ENCODE measurements at places on chromosomes 5 and 9.

DNA sequence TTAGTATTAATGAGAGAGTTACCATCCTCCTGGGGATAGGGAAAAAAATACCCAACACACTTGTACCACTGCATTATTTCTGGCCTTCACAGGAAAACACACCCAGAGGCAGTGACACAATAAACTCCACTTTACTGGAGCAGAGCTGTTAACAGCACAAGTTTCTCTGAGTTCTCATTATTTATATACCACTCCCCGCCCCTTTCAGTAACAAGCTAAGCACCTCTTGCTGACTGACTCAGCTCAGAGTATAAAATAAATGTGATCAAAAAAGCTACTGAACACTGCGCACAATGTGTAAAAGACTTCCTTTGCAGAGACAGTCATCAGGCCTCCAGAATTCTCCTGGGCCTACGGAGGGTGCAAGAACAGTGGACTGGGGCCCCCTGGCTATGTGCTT is 21.6 kb downstream of the KLF9 start:
- DNase-seq, result no peak

GRCh38 chr9:107819772-107820565 is 330.4 kb upstream of the KLF4 start:
- no peak for DNase-seq

DNA sequence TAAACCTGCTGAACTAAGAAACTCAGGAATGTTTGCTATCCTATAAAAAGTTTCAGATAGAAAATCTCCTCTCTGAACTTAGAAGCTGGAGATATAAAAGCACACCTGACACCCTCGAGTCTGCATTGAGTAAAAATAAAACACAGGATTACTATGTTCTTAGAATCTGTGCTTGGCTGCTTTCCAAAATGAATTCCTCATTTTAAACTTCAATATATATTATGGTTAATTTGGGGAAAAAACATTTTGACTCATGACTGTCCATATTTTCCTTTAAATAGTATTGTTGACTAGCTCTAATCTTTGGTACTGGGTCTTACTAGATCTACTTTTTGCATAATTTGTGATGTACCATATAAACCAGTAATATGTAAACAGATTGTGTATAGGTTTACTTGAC is 36.7 kb downstream of the FBXW2 start:
- no peak for DNase-seq

- DNase-seq, result no peak
These were observed 149.9 kb upstream of the ANKH start for GRCh38 chr5:15021266-15022046.

- DNase-seq, result no peak
These were observed 64.8 kb downstream of the PLAC8L1 start for GRCh38 chr5:146040527-146040926.

DNA sequence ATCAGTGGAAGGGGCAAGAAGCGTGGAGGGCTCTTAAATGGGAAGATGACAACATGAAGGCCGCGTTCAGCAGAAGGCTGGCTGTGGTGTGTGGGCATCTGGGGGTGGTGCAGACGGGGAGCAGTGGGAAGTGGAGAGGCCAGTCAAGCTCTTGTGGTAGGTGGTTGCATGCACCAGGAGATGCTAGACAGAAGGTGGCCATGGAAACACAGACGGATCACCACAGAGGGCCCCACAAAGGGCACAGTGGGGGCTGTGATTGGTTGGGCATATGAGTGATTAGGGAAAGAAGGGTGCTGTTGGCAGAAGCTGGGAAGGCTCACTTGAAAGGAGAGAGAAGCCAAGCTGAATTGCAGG is 14.7 kb downstream of the MTMR12 start:
- DNase-seq, result no peak

- no peak for DNase-seq
These were observed 39.4 kb downstream of the LURAP1L start for GRCh38 chr9:12813960-12814876.

- no peak for DNase-seq
These were observed 28.5 kb downstream of the GLRA1 start for GRCh38 chr5:151896031-151896691.

DNA sequence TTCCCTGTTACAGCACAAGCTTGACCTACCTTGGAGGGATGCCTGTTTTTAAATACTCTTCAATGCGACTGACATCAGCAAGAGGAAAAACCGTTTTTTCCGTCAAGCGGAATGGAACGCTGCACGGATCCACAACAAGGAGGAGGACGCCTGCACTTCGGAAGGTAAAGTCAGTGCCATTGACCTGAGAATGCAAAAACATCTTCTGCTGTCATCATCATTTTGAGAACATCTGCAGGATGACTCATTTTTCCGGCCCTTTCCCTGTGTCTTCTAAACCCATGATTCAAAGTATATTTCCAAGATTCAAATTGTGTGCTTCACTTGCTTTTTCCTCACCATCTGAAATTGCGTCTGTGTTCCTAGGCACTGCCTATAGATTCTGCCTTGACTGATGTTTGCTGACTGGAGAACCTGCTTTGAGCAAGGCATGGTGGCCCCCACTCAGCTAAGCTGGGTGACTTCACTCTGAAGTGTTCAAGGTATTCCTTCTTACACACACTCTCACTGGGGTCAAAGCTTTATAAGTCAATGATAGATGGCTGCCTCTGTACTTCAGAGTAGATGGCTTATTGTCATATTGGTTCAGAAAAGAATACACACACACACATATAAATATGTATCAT is 78.1 kb downstream of the CEMIP2 start:
- no peak for DNase-seq

GRCh38 chr5:151619812-151620460 is 28.8 kb upstream of the FAT2 start:
- DNase-seq, result no peak

DNA sequence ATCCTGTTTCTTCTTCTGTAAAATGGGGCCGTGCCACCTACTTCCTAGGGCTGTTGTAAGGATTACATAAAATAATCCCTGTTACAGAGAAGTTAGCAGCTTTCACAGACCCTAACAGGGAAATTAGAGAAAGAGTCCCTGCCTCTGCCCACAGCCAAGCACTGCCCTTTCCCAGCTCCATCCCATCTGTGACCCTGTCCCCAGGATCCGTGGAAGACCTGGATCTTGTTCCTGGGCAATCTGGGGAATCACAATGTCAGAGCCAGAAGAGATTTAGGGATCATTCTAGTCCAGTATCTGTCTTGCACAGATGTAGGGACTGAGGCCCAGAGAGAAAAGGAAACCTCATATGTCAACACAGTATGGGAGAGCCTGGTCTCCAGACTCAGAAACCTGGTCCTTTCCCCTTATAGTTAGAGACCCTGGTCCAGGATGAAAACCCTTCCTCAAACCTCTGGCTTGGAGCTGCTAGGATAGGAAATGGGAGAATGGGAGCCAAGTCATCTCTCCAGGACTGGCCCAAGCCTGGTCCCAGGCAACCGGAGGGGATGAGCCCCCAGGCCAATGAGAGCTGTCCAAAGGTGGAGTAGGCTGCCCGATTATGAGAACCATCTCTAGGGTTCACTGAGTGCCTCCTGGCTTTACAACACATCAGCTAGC is 12.5 kb downstream of the LHX6 start:
- no peak for DNase-seq

DNA sequence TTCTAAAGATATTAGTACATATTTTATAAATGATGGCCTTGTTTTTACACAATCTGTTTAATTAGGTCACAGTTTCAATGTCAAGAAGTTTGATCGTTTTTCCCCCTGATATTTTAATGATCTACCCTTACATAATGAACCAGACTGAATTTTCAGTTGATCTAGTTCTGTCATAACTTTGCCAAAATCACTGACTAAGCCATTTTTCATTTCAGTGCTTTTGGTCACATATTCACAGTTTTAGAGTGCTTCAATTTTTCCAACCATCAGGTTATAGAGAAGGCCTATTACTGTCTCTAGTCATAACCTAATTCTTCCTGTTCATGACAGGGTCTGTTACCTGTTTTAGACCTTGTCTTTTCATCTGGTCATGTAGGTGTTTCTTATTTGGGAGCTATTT is 577.9 kb upstream of the PTPRD start:
- DNase-seq, result no peak

GRCh38 chr5:133847886-133848285 is 120.5 kb downstream of the C5orf15 start:
- no peak for DNase-seq

DNA sequence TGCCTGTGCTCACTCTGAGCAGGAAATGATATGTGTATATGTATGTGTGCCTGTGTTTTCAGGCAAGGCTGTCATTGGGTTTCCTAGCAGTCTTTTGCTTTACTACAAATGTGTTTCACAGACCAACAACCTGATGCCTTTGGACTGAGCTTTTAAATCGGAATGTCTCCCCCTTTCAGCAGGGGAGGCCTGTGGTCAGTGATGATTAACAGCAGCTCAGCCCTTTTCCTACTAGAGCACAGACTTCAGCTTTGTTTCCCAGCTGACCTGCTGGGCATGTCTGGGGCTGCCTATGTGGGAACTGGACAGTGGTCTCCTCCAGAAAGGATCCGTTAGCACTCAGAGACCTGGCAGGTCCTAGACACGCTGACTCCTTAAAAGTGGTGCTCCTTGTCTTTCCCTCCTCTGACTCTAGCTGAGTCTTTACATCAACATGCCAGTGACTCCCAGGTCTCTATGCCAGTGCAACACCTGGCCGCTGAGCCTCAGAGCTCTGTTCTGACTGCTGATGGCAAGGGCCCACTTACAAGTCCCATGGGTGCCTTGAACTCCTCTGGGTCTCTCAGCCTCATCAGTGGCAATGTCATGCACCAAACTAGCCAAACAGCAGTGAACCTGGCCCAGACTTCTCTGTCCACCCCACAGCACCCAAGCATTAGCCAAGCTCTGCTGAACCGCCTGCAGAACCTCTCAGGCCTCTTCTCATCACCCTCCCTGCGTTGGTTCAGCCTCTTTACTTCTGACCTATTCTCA is 7.7 kb downstream of the MACROH2A1 start:
- DNase-seq, result no peak

GRCh38 chr5:131628990-131629389 is 6.0 kb downstream of the RAPGEF6 start:
- DNase-seq, result no peak

- DNase-seq, result peak; percentile 15
These were observed 56.8 kb downstream of the FGF10 start for GRCh38 chr5:44332285-44332971.

GRCh38 chr9:70260007-70260443 is 1.2 kb downstream of the SMC5 start:
- no peak for DNase-seq

DNA sequence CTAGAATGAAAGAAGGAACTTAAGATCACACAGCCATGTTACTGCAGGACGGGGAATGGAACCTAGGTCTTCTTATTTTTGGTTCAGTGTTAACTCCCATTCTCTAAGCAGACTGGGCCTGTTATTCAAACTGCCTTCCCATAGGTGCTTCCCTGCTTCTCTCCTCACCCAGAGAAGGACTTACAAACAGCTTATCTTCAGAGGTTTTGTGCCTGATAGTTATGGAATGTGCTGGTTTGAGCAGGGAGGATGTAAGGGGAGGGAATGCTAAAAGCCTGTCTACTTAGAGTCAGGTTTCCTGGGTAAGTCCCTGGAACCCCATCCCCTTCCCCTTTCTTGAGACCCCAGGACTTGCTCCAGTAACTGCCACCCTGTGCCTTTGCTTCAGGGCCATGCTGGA is 4.2 kb upstream of the PSMD5 start:
- no peak for DNase-seq

DNA sequence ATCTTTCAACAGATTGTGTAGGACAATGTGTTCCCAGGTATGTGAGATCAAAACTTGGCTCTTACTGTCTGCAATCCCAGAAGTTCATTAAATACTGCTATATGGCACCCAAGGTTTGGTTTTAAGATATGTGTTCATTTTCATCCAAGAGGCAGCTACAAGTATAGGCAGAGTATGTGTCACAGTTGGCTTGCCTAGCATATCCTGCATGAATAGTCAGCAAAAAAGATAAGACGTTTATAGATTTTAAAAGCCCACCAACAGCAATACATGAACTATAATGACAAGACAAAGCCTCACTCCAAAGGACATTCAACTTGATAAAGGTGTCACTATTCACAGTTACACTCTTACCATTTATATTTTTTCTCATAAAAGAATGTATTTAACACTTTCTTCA is 99.1 kb downstream of the BNC2 start:
- no peak for DNase-seq

DNA sequence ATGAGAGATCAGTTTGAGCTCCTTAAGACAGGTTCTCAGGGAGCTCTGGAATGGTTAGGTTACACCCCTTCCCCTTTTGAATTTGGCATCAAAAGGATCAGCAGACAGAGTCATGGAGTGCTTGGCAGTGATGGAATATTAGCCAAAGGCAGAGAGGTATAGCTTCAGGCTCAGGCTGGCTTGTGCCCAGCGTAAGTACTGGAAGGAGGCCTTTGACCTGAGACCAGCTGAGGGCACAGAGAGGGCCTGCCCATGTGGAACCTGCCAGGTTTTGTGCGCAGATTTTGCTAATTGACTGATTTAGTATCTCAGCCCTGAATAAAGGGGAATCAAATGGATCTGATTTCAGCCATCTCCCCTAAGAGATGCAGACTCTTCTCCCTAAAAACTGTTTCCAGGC is 81.5 kb downstream of the RGS3 start:
- DNase-seq, result no peak

- DNase-seq, result no peak
These were observed 135.6 kb downstream of the ICE1 start for GRCh38 chr5:5558102-5558501.

DNA sequence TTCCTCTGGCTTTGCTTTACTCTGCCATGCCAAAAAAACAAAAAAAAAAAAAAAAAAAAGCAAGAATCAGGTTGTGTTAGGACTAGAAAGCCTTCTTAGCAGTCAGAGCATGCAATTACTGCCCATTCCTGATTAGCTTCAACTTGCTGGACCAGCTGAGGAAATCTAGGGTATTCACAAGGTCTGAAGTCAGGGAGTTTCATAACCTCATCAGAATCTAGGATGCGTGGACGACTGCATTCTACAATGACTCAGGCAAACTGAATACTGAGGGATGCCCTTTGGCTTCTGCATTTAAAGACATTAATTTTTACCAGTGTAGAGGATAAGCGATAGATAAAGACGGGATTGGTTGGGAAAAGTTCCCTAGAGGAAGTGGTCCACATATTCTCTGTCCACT is 39.2 kb upstream of the SHOC1 start:
- DNase-seq, result no peak

- no peak for DNase-seq
These were observed 59.5 kb upstream of the SYNPO start for GRCh38 chr5:150580917-150581316.

DNA sequence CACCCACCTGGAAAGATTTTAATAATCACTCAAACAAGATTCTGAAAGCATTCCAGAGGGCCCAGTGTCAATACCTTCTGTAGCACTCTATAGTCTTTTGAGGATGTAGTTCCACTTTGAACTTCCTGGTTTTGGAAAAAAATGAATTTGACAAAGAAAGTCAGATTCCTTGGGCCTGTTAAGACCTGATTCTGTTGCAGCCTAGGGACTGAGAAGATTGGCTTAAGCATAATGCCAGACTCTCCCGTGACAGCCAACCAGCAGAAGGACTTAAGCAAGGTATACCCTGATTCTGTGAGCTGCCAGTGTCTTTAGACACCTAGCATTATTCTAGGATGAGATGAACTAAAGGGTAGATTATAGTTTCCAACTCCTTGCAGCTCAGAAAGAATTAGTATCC is 6.8 kb downstream of the SPINK5 start:
- no peak for DNase-seq

- DNase-seq, result no peak
These were observed 195.0 kb downstream of the PDE4D start for GRCh38 chr5:59698207-59699178.

All from T-helper 2 cell (primary cell).